ENCODE measurements at places on chromosomes 5 and 9.

DNA sequence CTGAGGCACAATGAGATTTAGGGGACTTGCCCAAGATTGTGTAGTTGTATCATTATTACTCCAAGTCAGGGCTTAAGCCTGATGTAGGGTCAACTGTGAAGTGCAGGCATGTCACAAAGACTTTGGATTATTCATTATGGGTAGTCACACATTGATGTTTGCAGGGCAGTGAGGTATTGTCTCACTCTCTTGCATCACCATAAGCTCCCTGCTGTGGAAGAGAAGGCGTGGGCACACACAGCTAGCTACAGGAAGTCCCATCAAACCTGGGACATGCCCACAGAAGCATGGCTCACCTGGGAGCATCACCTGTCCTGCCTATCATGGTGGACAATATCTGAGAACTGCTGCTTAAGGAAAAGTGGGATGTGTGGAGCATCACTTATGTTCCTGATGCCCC, 42.1 kb downstream of the TMOD1 start:
- DNase-seq = no peak

DNA sequence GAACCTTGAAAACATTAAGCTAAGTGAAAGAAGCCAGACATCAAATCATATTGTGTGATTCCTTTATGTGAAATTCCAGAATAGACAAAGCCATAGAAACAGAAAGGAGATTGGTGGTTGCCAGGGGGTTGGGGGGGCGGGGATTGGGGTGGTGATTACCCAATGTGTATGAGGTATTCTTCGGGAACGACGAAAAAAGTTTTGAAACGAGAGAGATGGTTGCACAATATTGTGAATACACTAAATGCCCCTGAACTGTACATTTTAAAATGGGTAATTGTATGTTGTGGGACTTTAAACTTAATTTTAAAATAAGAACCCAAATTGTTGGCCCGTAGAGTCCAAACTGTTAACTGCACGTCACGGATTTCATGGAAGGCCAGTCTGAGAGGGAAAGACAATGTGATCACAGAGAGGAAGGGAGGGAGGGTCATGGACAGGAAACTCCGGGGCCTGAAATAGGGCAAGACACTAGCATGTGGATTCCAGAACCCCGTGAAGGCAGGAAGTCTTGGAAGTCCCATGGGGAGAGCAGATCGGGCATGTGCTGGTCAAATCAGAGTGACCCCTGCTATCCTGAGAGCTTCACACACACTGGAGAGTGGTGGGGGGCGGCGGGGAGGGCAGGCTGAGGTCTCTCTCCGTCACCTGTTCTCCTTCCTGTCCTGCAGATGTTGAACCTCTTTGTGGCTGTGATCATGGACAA, 218.4 kb downstream of the CACNA1B start:
- DNase-seq = no peak

DNA sequence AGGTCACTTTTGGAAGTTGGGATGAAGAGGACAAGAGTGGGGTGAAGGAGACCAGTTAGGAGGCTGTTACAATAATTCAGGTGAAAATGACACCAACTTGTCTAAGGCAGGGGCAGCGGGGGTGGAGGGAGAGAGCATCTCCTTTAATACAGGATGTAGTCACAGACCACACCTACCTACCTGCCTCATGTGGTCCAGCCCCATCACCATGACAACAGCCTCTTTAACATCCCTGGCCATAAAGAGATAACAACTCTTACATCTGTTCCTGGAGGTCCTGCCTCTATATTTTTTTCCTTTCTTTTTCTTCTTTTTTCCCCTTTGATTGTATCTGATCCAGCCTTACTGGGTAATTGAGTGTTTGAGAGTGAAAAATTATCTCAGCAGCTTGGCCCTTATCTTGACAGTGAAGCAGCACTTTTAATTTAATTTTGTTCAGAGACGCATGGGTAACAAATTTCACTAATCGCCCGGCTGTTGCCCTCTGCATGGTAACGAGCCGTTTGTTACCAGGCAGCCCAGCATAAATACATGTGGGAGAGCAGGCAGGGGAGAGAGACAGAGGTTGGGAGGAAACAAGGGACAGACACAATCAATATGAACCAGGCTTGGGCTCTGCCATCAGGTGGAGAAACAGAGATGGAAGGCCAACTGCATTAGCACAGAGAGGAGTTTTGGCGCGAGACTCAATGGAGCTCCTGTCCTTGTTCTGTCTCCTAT, 338.1 kb downstream of the ASTN2 start:
- DNase-seq = no peak

GRCh38 chr5:136210259-136210658, 17.3 kb upstream of the SMIM32 start:
- DNase-seq = peak; percentile 45

DNA sequence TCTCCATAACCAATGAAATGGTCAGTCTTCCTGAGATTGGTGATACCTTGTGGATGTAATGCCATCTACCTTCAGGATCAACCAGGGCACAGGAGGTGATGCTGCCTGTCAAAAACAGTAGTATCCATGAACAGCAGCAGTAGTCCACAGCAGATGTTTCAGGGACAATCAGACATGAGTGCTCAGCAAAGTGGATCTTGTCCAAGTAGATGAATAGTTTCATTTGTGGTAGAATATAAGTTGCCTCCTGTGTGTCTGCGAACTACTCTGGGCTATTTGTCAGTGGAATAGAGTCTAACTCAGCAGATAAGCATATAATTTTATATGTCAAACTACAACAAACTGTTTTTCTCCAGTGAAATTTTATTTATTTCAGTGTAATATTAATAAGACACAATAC, 1860.1 kb upstream of the ACO1 start:
- no peak for DNase-seq

GRCh38 chr5:129459450-129459776, 685 bp upstream of the ADAMTS19 start:
- no peak for DNase-seq

- no peak for DNase-seq
These were observed 6.3 kb downstream of the MEF2C start for GRCh38 chr5:88876714-88877113.

DNA sequence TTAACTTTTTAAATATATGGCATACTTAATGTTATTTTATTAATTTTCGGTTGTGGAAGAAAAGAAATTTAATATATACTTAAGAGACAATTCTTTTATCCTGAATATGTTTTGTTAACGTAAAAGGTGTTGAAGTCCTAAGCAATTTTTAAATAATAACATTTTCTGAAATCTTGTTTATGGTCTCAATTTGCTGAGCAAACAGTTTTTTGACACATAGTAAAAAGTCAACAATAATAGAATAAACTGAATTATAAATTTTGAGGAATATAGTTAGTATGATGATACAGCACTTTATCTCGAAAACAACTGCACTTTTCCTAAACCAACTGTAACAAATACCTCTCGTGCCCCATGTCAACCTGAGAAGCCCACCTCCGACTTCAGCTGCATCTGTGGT, 229.8 kb upstream of the TARS1 start:
- no peak for DNase-seq

DNA sequence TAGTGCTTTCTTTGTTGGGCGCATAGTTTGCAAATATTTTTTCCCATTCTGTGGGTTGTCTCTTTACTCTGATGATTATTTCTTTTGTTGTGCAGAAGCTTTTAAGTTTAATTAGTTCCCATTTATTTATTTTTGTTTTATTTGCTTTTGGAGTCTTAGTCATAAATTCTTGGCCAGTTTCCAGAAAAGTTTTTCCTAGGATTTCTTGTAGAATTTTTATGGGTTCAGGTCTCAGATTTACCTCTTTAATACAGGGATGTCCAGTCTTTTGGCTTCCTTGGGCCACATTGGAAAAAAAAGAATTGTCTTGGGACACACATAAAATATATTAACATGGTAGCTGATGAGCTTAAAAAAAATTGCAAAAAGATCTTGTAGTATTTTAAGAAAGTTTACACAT, 122.0 kb downstream of the WDR70 start:
- no peak for DNase-seq

GRCh38 chr5:155546075-155546474, 532.5 kb downstream of the KIF4B start:
- no peak for DNase-seq

GRCh38 chr5:148492351-148492750, 108.6 kb downstream of the FBXO38 start:
- DNase-seq = no peak

- no peak for DNase-seq
These were observed 192.6 kb downstream of the EFNA5 start for GRCh38 chr5:107478068-107478641.

GRCh38 chr5:133428072-133428660, 184.2 kb downstream of the FSTL4 start:
- no peak for DNase-seq

All from fibroblast of skin of scalp (primary cell).